Heart left ventricle (tissue), 16 donors: ENCODE measurements at places on chromosomes 12 and 14. TPM values are rescaled to one million over a fixed set of nuclear protein-coding genes. Genes with fewer than 3 reads are reported as not detected.

DNA sequence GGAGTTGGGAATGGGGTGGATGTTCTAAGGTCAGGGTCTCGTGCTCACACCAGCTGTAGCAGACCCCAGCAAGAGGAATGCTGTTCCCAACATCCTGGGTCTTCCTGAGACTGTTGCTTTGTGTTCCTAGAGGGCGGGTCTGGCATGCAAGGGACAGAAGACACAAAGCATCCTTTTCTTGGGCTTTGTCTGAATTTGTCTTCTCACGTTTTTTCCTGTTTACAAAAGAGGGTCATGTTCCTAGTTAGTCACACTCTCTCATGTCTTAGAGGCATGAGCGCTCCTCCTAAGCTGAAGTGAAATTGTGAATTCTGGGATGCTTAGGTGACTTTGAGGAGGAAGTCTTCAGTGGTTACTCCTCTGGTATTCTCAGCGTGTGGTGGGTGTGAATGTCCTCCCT lies 9.6 kb upstream of the TAMALIN start:
- no peak for DNase-seq

Gene RPGRIP1
- 0.12 TPM for total RNA-seq

- DNase-seq, result no peak
These were observed 17.2 kb upstream of the TPCN1 start for GRCh38 chr12:113203852-113204760.

Gene GALNT6
- 0.77 TPM for total RNA-seq

- DNase-seq, result no peak
These were observed 32.0 kb upstream of the JDP2 start for GRCh38 chr14:75395862-75396261.

- no peak for DNase-seq
These were observed 195.2 kb downstream of the ATXN7L3B start for GRCh38 chr12:74732826-74733225.

DNA sequence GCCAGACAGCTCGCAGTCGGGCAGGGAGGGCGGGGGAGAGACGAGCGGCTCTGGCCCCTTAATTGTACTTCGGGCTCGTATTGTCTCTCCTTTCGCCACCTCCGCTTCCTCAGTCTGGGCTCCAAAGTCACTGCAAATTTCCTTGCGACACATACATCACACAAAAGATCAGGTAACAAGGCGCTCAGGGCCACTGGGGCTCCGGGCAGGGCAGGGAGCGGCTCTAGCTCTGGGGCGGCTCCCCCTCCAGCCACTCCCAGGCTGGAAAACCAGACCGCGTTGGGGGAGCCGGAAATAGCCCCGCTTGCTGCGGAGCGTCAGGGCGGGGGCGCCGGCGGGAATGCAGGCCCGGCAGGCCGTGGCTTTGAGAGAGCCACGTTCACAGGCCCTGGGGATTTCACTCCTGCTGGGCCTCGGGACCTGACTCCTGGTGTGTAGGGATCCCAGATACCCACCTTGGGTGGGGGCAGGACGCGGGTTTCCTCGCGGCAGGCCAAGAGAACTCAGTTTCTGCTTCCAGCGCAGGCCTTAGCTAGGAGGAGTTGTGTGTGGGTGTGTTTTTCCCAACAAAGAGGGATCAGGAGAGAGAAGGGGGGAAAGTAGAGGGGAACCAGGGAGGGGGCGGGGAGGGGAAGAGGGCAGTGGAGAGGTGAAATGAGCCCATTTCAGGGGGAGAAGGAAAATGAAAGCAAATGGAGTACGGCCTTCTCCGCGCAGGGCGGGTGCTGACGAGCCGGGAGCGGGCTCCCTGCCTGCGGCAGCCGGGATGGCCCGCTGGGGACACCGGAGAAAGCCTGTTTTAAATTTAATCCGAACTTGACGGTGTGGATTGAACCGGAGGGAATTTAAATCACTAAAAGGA lies 4.4 kb upstream of the HOXC9 start:
- no peak for DNase-seq

GRCh38 chr14:60616461-60616959 lies 32.8 kb downstream of the SIX1 start:
- DNase-seq, result no peak

Gene CD63
- 1,068 TPM for total RNA-seq

Gene BCL2L14
- not detected for total RNA-seq

DNA sequence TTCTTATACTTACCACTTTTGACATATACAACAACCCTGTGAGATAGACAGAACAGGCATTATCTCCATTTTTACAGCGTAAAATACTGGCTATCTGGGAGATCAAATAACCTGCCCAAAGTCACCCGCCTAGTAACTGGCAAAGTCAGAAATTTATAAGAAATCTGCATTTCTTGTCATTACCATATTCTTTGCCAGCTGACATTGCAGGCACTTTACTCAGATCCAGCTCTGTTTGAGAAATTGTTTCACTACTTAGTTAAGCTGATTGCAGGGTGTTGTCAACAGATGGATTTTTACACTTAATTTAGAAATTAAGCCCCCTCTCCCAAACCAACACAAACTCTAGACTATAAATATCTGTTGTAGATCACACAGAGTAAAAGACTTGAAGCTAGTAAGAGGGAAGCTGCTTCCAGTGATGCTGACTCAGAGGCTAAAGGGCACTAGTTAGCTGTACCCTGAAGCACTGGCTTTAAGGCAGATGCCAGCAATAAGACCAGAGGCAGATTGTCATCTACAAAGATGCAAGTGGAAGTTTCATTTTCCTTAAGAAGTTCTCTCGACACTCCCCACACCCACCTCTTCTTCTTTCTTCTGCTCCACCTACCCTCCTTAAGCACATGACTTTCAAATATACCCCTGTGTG lies 153.1 kb downstream of the ANO6 start:
- no peak for DNase-seq

Gene PIK3C2G
- not detected for total RNA-seq

GRCh38 chr14:23539248-23540140 lies 12.1 kb downstream of the ZFHX2 start:
- no peak for DNase-seq

GRCh38 chr14:55094292-55095157 lies 34.5 kb upstream of the LGALS3 start:
- DNase-seq, result no peak

Gene KRT78
- not detected for total RNA-seq

GRCh38 chr12:118032188-118032587 lies 15.7 kb downstream of the RFC5 start:
- DNase-seq, result no peak

DNA sequence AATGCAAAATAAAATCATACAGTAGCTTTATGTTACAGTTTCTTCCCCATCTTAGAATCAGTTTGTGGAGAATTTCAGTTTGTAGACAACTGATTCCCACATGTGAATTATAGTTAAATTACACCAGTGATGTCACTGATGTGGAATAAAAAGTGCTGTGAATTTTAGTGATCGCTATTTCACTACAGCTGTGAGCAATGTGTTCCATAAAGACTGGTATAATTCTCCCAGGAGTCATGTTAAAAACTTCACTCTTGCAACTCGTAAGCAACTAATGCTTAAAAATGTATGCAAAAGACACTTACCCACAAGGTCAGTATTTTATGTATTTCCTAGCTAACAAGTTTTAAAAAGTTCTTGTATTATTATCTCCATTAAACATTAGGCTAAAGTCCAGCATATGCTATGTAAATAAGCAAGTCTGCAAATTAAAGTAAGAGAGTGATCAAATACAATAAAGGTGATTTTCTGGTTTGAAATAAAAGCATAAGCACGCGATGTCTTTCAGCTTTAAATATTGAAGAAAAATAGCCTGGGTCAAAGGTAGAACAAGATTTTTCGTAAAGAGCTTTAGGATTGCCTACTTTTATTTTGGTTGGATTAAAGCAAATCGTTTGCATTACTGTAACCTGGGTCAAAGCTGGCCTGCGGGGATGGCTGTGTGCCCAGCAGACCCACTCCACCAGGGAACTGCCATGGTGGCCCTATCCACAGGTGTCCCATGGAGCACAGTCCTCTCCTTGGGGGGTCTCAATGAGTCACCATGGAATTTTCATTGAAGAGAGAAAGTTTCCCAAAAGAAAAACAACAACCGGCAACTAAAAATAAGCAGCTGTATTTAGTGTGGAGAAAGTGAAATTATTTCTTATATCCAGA lies 12.7 kb upstream of the LRIG3 start:
- DNase-seq, result no peak

Gene SLC6A15
- not detected for total RNA-seq

- DNase-seq, result no peak
These were observed 77.5 kb upstream of the EEA1 start for GRCh38 chr12:93006471-93007208.

DNA sequence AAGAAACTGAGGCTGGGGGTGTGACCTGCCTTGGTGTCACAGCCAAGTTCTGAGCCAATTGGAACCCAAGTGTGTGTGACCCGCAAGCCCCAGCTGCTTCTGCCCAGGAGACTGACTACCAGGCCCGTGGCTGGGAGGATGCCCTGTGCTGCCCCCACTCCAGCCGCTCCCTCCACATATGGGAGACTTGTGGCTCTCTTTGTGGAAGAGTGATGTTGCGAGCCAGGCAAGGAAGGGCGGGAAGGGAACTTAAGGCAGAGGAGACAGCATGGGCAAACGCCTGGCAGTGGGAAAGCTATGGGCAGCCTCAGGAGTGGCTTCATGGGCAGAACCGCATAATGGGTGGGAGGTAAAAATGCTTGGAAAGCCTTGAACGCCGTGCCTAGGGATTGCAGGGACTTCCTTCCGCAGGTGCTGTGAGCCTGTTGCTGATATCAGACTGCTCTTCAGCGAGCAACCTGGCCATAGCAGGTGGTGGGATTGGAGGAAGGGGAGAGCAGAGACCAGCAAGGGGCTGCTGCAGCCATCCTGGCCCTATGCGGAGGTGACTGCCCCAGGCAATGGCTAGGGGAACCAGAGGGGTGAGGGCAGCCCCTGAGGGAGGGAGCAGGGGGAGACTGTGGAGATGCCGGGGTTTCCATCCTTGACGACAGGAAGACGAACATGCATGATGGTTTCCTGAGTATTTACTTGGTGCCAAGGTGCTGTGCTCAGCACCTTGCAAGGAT lies 115.7 kb downstream of the LGMN start:
- no peak for DNase-seq

DNA sequence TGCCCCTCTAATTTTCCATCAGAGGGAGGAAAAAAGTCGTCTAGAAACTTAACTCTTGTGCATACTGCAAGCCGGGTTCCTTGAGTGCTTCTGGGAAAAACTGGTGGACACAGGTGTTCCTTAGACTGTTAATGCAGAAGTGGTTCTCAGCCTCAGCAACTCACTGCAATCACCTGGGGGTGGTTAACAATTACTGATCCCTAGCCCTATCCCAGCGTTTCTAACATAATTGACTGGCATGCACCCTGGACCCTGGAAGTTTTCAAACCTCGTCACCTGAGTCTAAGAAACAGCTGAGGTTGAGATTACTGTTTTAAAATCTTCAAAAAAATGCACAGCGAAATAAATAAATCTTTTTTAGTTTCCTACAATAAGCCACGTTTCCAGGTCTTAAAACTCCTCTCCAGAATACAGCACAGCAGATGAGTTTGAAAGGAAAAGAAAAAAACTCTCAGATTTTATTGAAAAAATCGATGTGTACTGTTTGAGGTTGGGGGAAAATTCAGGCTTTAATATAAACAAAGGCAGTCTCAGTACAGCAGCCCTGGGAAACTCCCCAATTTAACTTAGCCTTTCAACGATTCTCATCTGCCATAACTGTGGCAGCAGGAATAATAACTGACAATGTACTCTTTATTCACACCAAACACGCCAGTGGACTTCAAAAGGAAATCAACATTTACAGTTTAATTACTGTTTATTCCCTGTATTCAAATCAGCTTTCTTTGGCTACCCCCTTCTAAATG lies 45.4 kb downstream of the PHLDA1 start:
- DNase-seq, result no peak

GRCh38 chr12:12350868-12351463 lies 924 bp upstream of the MANSC1 start:
- no peak for DNase-seq

GRCh38 chr12:17020765-17021164 lies 414.8 kb upstream of the LMO3 start:
- DNase-seq, result no peak

- DNase-seq, result no peak
These were observed 116.2 kb downstream of the DENND5B start for GRCh38 chr12:31474751-31475150.

Gene TMEM119
- 4.8 TPM for total RNA-seq

Gene GPR84
- not detected for total RNA-seq

DNA sequence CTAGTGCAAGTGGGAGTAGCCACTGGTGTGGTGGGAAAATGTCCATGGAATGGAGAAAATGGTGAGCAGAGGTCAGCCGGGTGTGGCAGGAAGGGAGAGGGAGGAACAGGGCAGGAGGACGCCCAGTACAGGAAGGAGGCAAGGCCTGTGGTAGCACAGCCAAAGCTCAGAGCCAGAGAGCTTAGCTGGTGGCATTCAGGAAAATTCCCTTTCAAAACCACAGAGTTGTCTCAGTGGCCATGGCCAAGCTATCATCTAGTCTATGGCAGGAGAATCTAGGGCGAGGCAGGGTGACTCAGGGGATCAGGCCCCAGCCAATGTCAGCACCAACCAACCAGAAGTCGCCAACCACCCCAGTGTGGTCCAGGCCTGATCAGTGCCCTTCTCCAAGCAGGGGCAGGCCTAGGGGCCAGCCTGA lies 67.7 kb upstream of the DDX11 start:
- no peak for DNase-seq

- DNase-seq, result no peak
These were observed 204.5 kb downstream of the SLC15A4 start for GRCh38 chr12:128619263-128619662.

DNA sequence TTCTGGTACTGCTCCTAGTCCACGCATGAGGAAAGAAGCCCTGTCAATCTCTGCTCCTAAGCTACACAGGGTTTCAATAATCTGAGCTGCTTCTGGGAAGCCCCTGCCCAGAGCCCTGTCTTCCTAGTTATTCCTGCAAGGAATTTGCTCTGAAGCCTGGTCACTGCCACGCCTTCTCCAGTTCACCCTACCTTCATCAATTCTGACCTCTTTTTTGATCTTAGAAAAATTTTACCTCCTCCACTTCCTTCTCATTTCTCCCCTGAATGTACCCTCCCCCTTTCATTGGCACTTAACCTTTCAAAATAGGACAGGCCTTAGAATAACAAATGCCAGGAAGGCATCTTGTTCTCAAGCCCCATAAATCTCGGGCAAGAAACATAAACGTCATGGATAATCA lies 14.9 kb upstream of the LRRK2 start:
- no peak for DNase-seq

GRCh38 chr12:112122823-112123690 lies 2.3 kb upstream of the TRAFD1 start:
- no peak for DNase-seq

Gene MUCL1
- not detected for total RNA-seq

DNA sequence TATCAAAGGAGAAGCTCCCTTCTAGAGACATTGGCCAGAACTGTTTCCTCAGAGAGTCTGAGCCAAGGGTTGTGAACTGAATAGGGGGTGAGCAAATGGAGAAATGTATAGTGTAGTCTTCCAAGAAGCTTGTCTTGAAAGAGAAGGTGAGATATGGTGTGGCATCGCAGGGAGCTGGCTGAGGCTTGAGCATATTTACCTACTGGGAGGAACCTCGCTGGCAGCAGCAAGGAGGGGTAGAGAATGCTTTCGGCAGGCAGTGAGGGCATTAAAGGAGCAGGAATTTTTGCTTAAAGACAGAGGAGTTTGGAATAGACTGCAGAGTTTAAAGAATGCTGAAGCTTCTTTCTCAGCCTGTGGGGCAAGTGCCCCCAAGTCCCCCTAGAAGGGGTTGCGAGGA lies 59.3 kb upstream of the PRMT8 start:
- no peak for DNase-seq
